ENCODE measurements at places on chromosomes 7 and 10. TPM values are rescaled to one million over a fixed set of nuclear protein-coding genes. Genes with fewer than 3 reads are reported as not detected.

- DNase-seq, result no peak
Measured at GRCh38 chr10:129467359-129468064, 471 bp downstream of the MGMT start.

DNA sequence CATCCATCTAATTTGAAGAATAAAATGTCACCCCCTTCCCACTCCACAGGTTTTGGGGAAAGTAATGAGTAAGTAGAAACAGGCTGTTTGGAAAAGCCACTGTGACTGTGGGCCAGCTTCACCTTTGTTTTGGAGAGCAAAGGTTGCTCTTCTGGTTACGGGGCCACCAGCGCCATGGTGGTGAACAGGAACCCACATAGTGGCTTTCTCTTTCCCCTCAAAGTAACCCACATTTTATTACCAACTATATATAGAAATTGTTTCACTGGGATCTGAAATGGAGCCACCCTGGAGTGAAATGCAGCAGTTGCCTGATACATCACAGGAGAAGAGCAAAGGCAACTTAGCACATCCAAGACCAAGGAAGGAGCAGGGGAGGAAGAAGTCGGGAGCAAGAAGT lies 112.3 kb upstream of the EFCAB10 start:
- no peak for DNase-seq

DNA sequence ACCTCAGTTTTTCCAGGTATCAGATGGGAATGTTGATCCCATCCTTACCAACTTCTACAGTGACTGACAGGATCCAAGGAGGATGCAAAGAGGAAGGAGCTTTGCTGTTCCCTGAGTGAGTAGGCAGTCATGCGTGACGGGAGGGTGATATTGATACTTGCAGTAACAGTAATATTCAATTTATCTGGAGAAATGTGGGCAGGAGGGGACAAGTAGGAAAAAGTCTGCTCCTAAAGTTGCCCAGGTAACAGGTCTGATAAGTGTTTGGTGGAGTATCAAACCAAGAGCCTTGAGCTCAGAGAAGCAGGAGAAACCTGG lies 3.3 kb upstream of the ZCCHC24 start:
- no peak for DNase-seq

SEMA3E gene
- total RNA-seq, result not detected

DNA sequence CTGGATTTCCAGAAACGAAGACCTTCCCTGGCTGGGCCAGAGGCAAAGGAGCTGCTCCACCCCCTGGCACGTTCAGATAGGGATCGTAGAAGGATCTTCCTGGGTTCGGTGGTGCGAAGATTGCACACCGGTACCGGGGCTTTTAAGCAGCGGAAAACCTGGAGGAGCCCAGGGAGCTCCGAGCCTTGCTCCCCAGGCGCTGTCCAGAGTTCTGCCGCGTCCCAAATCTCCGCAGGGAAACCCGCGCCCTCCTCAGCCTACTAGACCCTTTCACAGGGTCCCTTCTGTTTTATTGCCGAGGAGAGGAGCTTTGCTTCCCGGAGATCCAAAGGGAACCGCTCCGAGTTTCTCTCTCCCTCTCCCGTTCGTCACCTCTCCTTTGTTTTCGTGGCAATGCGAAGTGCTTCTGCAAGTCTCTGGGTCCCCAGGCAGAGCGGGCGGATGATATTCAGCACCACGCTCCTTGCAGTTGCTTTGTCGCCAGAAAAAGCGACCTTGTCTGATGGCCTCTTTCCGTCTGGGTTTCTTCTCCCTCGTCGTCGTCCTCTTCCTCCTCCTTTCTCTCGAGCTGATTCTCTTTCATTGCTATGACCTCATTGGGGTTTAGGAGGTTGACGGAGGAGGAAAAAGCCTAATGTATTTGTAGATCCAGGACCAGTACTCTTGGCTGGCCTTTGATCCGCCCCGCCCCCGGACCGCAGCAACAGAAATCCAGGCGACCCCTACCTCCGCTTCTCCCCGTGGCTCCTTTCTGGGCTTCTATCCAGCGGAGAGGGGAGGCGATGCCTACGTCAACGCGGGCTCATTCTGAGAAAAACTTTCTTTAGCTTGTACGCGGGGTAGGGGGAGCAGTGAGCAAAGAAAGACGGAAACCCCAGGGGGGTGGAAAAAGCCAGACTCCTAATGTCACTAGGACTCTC lies at the start of gene TMEM196:
Gene TMEM196, minus strand, starts transcription at position 777 of the 920 bp plus-strand sequence. CDS start 921 bp downstream, outside the sequence.
- no peak for DNase-seq

GRCh38 chr7:99669782-99670181 lies 10.0 kb downstream of the CYP3A5 start:
- DNase-seq, result no peak

GPR26 gene
- not detected for total RNA-seq

RNF133 gene
- not detected for total RNA-seq

NFE2L3 gene
- 10.3 TPM for total RNA-seq

DPP6 gene
- not detected for total RNA-seq
